ENCODE measurements at places on chromosomes 2 and 18.

GRCh38 chr2:169065422-169065821 is 3.9 kb upstream of the DHRS9 start:
- no peak for DNase-seq

- DNase-seq = no peak
Observed at GRCh38 chr2:12318427-12319057, 398.2 kb upstream of the TRIB2 start.

- no peak for DNase-seq
Observed at GRCh38 chr2:40181855-40182254, 270.0 kb downstream of the SLC8A1 start.

GRCh38 chr2:54975598-54976492 is 74.4 kb downstream of the RTN4 start:
- DNase-seq = no peak

- peak; percentile 85 for DNase-seq
Observed at GRCh38 chr2:96554293-96555145, 18.0 kb downstream of the ARID5A start.

DNA sequence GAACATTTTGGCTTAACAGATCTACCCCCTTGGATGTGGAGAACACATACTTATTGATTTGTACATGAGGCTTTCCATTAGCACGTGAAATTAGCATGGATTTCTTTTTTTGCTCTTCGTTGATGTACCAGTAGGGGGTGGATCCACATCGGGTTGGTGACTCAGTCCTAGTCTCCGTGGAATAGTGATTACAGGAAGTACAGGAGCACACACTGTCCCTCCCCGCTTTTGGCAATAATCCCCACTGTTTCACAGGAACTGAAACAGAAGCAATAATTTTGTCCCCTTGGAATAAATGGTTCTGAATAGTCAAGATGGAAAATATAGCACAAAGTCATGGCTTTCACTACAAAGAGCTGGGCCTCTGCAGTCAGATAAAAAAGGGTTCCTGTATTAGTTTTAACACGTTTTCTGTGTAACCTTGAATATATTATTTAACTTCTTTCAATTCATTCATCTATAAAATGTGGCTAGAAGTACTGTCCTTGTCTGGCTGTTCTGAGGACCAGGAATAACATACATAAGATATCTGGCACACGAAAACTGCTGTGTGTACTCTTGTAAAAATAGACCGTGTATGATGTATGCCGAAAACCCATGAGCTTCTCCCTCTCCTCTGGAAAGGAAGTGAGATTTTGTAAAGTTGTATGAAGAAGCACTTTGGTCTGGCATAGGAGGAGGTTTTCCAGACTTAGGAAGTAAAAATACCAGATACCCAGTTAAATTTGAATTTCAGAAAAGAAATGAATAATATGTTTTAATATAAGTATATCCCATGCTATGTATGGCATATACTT is 229.2 kb downstream of the GALR1 start:
- DNase-seq = no peak

DNA sequence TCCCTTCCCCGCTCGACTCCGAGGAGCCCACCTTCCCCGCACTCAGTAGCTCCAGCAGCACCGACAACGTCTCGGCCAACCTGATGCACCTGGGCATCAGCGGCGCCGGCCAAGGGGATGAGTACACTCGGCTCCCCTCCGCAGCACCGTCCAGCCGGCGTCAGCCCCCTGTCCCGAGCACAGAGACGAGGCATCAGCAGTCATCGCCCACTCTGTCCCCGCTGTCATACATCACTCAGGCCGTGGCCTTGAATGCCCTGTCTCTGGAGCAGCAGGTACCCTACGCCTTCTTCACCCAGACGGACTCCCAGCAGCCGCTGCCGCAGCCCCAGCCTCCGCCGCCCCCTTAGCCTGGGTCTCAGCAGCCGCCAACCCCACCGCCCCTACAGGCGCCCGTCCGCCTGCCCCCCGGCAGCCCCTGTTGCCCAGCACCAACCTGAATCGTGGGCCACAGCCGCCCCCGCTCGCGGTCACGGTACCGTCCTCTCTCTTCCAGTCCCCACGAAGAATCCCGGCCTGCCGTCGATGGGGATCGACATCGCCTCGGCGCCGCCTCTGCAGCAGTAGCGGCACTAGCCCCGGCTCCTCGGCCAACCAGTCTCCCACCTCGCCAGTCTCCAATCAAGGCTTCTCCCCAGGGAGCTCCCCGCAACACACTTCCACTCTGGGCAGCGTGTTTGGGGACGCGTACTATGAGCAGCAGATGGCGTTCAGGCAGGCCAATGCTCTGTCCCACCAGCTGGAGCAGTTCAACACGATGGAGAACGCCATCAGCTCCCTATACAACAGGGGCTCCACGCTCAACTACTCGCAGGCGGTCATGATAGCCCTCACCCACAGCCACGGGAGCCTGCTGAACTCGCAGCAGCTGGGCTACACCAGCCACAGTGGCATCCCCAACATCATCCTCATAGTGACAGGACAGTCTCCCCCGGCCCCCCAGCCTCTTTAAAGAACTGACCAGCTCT is 1195.9 kb upstream of the CHAC2 start:
- DNase-seq = no peak

DNA sequence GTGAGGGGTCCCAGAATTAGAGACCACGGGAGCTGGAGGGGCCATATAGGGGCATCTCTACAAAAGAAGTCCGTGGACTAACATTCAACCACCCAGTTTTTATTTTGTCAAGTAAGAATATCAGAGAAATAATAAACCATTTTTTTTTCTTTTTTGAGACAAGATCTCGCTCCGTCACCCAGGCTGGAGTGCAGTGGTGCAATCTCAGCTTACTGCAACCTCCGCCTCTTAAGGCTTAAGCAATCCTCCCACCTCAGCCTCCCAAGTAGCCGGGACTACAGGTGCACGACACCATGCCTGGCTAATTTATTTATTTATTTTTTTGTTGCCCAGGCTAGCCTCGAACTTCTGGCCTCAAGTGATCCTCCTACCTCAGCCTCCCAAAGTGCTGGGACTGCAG is 82.7 kb downstream of the ZFP36L2 start:
- no peak for DNase-seq

- no peak for DNase-seq
Observed at GRCh38 chr2:197075281-197075680, 148.8 kb upstream of the PGAP1 start.

DNA sequence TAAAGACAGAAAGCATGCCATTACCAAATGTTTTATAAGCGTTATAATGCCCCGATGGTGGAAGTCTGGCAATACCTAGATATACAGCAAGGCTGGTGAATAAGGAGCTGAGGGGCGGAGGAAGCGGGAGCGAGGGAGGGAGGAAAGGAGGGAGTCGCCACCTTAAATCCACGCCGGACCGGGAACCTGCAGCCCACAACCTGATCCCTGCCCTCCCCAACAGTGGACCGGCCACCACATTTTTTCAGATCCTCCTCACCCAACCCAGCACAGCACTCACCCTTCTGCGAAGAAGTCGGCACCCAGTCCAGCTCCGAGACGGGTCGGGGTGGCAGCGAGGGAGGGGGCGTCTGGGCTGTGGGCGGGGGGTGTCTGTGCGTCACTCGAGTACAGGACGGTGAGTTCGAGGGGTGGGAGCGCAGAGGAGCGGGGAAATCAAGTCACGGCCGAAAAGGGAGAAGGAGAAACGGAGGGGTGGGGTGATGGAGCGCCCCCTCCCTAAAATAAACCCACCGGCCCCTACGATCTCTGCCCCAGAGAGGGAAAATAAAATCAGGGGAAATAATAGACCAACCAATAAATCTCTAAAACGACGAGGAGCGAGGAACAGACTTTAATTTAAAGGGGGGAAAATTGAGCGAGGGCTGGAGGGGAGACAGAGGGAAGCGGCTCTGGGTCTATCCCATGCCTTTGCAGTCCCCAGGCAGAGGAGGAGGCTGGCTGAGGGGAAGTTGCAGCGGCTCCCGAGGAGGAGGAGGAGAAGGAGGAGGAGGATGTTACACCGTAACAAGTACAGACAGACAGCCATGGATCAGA is 96.5 kb upstream of the SERTAD2 start:
- peak; percentile 86 for DNase-seq

DNA sequence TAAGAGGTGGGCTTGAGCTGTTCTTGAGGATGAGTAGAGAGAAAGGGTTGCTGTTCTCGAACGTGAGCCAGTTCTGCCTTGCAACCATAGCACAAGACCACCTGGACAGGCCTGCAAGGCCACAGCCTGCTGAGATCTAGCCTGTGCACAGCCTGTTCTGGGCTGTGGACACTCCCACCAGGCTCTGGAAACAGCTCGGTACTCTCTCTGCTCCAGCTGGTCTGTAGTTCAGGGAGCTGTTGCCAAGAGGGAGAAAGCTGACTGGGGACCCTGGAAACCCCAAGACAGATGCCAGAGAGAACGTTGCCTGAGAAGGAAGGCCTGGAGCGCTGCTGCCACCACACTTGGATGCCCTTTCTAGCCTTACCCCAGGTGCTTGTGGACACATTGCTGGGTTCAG is 69.8 kb downstream of the CTIF start:
- DNase-seq = no peak

DNA sequence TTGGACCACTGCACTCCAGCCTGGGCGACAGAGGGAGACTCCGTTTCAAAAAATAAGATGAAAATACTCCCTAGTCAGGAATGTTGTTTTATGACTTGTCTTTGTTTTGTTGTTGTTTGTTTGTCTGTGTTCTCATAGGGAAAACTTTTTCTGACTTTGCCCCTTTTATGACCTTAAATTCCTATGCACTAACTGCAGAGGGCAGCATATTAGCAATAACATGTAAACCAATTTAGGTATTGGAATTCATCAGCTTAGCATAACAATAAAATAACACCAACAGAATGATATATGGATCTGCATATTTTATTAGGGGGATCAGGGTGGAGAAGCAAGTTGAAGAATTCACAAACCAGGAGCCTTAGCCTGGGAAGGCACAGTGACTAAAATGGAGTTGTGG is 631.5 kb downstream of the SUCLG1 start:
- no peak for DNase-seq

DNA sequence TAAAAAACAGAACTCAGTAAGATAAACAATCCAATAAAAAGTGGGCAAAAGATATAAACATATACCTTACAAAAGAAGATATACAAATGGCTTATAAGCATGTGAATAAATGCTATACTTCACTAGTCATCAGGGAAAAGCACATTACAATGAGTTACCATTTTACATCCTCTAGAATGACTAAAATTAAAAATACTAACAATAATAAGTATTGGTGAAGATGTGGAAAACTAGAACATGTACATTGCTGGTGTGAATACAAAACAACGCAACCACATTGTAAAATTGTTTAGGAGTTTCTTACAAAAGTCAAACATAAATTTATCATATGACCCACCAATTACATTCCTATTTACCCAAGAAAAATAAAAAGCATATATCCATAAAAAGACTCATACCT is 80.1 kb downstream of the SPIRE1 start:
- DNase-seq = no peak

DNA sequence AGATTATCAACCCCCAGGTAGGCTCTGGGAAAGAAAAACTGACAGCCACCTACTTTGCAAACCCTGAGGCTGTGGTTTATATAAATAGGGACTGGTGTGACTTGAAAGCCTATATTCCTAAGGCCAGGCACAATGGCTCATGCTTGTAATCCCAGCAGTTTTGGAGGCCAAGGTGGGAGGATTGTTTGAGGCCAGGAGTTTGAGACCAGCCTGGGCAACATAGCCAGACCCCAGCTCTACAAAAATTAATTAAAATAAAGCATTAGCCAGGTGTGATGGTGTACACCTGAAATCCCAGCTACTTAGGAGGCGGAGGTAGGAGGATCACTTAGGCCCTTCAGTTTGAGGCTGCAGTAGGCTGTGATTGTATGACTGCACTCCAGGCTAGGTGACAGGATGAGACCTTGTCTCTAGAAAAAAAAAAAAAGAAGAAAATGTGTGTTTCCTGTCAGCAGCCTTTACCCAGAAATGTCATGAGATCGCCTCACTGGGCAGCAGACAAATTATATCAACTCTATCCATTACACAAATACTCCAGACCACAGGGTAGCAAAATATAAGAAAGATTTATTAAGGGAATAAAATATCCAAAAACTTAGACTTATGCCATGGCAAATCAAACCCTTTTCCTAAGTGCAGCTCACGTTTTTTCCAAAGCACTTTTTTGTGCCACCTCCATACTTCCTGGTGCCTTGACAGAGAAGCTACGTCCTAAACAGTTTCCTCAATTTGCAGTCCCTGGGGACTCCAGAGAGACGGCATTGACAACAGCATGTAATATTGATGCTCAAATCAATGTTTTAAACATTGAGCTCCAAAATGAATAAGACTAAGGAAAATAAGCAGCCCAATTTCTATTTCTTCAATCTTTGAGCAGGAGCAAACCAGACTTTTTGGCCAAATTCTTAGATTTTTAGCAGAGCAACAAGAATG is 190.8 kb upstream of the NDUFV2 start:
- DNase-seq = no peak

DNA sequence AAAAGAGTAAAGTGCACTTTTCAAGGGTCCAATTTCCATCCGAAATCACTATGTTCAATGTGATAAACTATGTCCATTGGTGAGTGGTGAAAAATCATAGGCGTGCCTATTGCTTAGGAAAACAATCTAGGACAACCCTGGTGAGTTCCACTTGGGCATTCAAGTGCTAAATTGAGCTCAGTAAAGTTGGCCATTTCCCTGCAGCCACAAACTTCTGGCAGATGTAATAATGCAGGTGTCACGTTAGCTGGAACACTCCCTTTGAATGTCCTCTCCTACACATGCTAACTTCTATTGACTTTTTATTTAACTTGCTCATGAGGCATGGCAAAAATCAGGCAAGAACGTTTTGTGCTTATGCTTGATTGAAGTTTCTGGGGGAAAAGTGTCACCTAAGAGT is 67.1 kb downstream of the CPS1 start:
- DNase-seq = no peak

DNA sequence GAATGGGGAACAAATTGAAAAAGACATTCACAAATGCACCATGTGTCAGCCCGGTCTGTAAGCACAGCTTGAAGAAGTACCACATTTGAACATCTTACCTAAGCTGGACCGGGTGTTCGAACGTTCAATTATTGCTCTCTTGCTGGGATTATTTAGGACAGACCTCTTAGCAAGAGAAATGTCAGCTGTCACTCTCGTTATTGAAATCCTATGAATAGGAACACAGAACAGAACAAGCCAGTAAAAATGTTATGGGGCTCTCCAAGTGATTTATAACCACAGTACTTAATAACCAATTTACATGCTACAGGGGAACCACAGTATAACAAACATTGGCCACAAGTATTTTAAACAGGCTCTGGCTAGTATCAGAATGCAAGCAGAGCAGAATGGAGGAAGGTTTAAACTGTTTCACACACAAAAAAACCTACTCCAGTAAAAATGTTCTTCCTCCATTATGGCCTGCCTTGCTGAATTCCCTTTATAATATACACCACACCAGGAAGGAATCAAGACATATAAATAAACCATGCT is 32.5 kb upstream of the ARL5A start:
- no peak for DNase-seq

GRCh38 chr2:86333378-86333777 is 4.0 kb downstream of the REEP1 start:
- DNase-seq = no peak

- DNase-seq = no peak
Observed at GRCh38 chr18:75364512-75365253, 62.8 kb downstream of the SMIM21 start.

- DNase-seq = no peak
Observed at GRCh38 chr2:199984755-199985154, 29.4 kb downstream of the MAIP1 start.

- DNase-seq = no peak
Observed at GRCh38 chr18:60506682-60507081, 134.1 kb upstream of the MC4R start.
